ENCODE measurements at places on chromosomes 3 and 15.

DNA sequence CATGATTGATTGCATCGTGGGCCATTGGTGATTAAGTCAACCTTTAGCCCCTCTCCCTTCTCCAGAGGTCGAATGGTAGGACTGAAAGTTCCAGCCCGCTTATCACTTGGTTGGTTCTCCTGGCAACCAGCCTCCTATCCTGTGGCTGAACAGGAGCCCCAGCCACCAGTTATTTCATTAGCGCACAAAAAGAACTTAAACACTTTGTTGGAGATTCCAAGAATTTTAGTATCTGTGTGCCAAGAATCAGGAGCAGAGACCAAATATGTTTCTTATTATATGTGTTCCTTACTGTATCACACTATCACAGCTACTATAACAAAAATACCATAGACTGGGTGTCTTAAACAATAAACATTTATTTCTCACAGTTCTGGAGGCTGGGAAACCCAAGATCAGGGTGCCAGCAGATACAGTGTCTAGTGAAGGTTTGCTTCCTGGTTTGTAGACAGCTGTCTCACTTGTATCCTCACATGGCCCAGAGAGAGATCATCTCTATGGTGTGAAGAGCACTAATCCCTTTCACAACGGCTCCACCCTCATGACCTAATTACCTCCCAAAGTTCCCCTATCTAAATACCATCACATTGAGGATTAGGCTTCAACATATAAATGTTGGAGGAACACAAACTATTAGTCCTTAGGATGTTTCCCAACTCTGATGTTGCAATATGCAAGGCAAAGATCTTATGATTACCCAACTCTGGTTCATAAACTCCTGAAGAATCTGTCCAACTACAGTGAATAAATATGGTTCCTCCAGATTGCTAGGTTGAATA, 30.5 kb upstream of the APH1B start:
- no peak for DNase-seq

GRCh38 chr3:152557302-152557999, 277.5 kb upstream of the P2RY1 start:
- DNase-seq, result no peak

DNA sequence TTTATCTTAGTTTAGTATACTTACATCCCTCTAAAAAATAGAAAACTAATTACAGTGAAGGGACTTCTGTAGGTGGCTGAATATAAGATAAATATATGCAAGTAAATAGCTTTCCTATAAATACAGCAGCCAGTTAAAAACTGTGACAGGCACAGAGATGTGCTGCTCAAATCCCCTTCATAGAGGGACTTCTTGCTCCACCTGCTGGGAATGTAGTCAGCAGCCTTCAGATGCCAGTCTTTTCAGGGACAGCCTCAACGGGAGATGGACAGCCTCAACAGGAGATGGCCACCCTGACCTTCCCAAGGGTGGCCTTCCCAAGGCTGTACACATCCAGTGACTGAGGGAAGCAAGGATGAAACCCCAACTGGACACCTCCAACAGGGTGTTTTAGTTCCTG, 15.7 kb upstream of the PRR23E start:
- DNase-seq, result no peak

DNA sequence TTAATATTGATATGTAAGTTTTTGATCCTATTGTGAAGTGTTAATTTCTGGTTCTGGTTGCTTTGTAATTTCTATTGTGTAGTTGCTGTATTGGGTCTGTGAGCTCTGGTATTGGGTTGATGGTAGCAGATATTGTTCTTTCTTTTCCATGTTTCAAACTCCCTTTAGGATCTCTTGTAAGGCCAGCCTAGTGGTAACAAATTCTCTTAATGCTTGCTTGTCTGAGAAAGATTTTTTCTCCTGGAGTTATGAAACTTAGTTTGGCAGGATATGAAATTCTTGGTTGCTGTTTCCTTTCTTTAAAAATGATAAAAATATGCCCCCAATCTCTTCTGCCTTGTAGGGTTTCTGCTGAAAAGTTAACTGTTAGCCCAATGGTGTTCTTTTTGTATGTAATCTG, 268.6 kb upstream of the PLSCR5 start:
- no peak for DNase-seq

- no peak for DNase-seq
These were observed 9.8 kb upstream of the SNRPN start for GRCh38 chr15:24944954-24945353.

- no peak for DNase-seq
These were observed 70.1 kb downstream of the LMLN start for GRCh38 chr3:198030125-198030524.

- no peak for DNase-seq
These were observed 7.2 kb downstream of the FAH start for GRCh38 chr15:80159811-80160569.

DNA sequence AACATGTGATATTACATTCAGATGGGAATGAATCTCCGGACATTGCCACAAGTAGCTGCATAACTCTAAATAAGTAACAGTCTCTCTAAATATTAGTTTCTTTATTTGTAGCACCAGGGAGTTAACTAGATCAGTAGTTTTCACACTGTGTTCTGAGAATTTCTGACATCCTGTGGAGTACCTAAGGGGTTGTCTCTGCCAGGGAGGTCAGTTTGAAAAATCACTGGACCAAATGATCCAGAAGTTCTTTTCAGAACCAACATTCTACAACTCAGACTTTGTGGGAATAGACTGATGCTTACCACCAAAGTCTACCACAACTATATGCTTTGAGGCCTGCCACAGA, 9.0 kb upstream of the ILDR1 start:
- DNase-seq, result no peak

- no peak for DNase-seq
These were observed 13.3 kb downstream of the TLE3 start for GRCh38 chr15:70084461-70084860.

DNA sequence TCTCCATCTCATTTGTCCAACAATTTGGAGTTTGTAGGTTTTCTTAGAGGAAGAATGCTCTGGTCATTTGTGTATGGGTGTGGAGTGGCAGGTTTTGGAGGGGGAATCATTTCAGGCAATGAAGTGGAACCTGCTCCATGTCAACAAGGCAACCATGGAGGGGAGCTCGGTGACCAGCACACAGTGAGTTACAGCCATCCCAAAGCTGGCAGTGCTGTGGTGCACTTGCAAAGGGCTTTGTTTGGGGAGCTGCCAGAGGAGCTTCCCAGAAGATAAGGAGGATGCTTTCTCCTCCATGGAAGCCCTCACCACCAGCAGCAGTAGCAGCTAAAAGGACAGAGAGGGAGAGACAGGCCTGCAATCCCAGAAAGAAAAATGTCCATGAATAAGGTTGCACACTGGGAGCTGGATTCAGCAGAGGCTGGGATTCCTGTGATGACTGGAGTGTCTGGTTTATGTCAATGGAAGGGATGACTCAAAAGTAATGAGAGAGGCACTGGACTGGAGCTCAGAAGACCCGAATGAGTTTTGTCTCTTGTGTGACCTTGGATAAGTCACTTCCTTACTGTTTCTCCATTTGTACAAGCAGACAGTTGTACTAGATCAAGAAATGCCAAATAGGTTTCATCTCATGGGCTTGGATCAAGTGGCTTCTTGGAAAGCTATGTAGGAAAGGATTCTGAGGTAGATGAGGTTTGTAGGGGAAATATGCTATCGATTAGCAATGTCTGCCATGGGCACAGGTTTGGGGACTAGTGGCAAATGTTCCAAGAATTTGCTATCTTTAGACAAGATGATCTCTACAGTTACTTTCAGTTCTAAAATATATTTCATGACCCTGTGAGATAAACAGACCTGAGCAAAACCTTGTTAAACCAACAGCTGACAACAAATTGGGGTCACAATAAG, 27.2 kb upstream of the UBE2Q2 start:
- no peak for DNase-seq

GRCh38 chr3:30513374-30514152, 92.8 kb upstream of the TGFBR2 start:
- no peak for DNase-seq

- DNase-seq, result peak; percentile 62
These were observed 572.6 kb downstream of the FOXP1 start for GRCh38 chr3:71010726-71011455.

DNA sequence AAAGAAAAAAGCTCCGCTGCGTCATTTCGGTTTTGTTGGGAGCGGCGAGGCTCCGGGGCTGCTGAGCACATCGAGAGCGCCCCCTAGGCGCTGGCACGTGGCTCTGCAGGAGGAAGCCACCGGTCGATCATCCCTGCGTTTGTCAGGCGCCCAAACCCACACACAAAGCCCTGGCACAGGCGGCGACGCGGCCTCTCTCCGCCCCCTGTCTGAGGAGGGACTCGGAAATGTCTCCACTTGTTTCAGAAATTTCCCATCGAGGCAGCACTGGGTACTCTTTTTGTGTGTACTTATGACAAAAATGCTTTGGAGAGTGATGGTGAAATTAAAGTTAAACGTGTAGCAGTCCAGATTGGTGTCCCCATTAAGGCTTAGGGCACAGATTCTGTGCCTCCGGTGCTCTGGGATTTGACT, 407.3 kb upstream of the ONECUT1 start:
- no peak for DNase-seq

- no peak for DNase-seq
These were observed 534.6 kb upstream of the ATP11B start for GRCh38 chr3:182258538-182259177.

- DNase-seq, result no peak
These were observed 1219.2 kb downstream of the ZPLD1 start for GRCh38 chr3:103653996-103654395.

DNA sequence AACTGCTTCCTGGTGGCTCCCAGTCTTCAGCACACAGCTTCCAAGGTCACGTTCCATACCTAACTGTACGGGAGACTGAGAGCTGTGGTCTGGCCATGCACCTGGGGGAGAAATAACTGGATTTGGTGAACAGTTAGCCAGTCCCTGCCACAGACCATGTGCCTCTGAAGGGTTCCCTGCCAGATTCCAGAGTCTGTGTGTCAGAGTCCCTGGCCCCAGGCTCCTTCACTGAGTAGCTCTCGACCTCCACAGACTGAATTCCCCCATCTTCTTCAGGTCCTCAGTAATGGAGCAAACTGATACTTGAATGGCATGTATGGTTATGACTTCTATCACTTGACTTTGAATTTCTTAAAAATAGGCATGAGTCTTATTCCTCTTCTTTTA, 17.5 kb downstream of the MKRN2OS start:
- DNase-seq, result no peak

- DNase-seq, result no peak
These were observed 494.0 kb upstream of the NR2F2 start for GRCh38 chr15:95836536-95836935.

DNA sequence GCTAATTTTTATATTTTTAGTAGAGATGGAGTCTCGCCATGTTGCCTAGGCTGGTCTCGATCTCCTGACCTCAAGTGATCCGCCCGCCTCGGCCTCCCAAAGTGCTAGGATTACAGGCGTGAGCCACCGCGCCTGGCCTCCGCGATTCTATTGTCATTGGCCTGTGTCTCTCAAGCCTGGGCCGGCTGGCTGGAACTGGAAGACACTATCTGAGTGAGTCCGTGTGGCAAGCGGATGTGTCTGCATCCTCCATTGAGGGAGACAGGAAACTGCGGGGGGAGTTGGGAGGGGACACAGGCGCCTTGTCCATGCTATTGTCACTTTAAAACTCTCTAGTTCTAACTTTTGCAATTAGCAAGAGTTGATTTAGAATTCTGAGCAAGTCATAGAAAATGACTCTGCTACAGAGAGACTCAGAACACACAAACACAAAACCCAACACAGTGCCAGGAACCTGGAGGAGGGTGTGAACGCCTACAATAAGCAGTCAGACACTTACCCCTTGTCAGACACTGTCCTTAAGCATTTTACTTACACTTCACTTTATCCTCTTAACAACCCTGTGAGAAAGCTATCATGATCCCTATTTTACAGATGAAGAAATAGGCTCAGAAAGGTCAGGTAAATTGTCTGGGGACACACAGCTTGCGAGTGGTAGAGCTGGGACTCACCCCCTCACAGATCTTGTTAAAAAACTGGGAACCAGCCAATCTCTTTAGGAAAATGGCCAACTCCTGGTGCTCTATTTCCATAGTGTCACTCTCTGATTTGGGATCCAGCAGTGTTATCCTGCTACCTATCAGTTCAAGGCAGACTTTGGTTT, 38.7 kb downstream of the ANP32A start:
- peak; percentile 12 for DNase-seq

DNA sequence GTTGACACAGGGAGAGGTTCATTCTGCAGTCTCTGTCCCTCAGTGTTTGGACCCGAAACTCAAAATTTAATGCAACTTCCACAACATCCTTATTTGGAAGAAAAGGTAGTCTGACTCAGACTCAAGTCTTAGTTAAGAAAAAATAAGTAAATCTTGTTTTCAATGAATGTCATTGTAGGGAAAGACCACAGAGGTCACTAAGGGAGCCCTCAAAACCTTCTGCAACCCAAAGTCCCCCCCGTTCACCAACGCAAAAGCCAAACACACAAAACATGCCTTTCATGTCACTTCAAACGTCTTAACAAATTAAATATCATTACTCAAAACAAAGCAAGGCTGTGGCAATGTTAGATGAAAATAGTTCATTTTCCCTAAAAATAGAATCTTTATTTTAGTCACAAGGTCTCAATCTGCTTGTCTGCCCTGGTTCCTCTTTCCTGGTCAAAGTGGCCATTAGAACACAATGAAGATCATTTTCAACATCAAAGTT, 20.9 kb upstream of the SSUH2 start:
- no peak for DNase-seq

DNA sequence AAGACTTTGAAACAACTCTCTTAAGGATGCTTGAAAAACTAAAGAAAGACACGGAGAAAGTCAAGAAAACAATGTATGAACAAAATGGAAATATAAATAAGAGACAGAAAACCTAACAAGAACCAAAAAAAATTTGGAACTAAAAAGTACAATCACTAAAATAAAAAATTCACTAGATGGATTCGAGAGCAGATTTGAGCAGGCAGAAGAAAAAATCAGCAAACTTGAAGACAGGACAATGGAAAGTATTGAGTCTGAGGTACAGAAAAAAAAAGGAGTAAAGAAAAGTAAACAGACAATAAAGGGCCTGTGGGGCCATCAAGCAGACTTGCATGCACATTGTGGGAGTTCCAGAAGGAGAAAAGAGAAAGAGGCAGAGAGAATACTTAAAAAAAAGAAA, 13.4 kb upstream of the CDAN1 start:
- DNase-seq, result no peak

DNA sequence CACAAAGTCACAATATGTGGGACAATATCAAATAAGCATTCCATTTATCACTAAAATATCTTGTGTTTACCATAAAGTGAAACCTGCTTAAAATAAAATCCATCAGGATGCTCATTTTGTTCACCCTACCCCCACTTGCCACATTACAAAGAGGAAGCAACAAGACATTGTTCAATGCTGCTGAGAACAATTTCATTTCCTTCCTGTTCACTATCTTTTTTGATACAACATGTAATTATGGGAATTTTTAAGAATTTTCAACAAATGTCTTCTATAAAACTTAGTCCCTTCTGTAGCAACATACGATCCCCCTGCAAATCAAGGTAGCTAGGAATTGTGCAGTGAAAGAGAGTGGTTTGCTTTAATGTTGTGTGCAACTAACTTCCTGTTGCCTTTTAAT, 34.9 kb upstream of the GPR160 start:
- no peak for DNase-seq

GRCh38 chr3:377158-377561, 180.6 kb downstream of the CHL1 start:
- DNase-seq, result no peak
